ENCODE measurements at places on chromosomes 12 and 14.

GRCh38 chr14:90518941-90519256 lies 122.1 kb downstream of the CALM1 start:
- no peak for DNase-seq

GRCh38 chr14:33774723-33775470 lies 176.0 kb downstream of the EGLN3 start:
- DNase-seq: no peak

GRCh38 chr14:83096092-83096491 lies 1562.4 kb upstream of the SEL1L start:
- DNase-seq: no peak

- DNase-seq: no peak
These were observed 167.5 kb downstream of the BTG1 start for GRCh38 chr12:91978143-91978542.

DNA sequence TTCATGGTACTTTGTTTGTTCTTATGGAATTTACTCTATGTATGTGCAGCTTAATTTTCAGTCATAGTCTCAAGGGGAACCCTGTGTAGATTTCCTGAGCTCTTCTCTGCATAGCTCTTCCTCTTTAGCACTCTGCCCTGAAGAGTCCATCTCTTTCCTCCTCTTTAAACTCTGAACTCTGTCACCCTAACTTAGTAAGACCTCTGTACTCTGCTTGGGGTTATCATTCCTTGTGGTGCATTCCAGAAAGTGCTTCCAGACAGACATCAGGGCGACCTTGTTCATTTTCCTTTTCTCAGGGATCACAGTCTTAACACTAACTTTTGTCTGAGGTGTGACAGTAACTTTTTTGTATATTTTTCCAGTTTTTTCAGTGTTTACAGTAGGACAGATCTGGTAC lies 179.3 kb downstream of the RAD51B start:
- no peak for DNase-seq

DNA sequence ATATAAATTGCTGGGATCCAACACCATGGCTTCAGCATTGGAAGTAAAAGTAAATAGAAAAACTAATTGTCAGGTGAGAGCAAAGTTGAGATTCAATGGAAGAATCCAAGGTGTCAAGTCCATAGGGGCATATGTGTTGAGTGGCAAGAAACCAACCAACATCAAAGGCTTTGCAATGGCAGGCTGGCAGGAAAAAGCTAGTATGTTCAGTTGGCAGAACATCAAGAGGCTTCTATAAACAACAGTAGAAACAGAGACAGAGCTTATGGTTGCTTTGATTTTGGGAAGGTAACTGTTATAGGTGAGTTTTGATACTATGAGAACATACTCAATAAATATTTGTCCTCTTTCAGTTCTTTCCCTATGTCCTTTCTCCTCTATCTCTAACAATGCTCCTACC lies 553.7 kb upstream of the MDGA2 start:
- DNase-seq: no peak

DNA sequence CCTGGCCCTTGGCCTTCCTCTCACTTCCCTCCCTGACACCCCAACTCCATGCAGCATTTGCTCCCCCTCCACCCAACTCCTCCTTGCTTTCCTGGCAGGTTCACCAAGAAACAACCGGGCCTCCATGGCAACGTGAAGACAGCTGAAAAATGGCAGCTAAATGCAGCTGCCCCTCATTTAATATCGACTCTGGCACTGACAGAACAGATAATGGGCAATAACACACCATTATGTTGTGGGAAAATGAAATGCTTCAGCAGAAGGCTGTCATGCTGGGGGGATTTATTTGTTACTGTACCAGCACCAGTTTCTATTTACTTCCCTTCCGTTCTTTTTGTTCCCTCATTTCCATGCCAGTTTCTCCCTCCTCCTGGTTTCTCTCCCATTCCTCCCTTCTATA lies 440.8 kb downstream of the NRXN3 start:
- DNase-seq: no peak

- no peak for DNase-seq
These were observed 316.0 kb downstream of the RAD51B start for GRCh38 chr14:68135566-68135965.

GRCh38 chr12:90064852-90065801 lies 356.5 kb upstream of the ATP2B1 start:
- no peak for DNase-seq

DNA sequence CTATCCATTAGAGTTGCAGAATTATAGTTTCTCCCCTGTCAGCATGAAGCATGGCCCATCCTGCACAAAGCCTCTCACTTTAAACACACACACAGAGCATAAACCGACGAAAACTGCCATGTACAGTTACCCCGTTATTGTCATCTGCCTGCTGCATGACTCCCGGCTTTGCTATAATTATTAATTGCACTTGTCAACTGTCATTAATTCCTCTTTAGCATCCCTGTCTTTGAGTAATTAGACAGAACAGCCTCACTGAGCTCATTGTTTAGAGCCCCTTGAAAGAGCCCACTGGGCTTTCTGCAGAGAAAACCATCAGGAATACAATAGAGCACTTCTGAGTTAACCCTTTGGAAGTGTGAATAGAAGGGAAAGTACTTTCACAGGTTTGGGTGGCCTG lies 307.2 kb upstream of the SOX5 start:
- no peak for DNase-seq

GRCh38 chr12:20438299-20438779 lies 70.0 kb downstream of the PDE3A start:
- DNase-seq: no peak

- DNase-seq: no peak
These were observed 268.6 kb downstream of the SLC6A15 start for GRCh38 chr12:84643993-84644392.
